Natural killer cell treated with Interleukin-12 subunit alpha and Interleukin-12 subunit beta and Interleukin-15 and Interleukin-18, amount 100 ng/mL, for 72 hours (primary cell): ENCODE measurements at places on chromosomes 13 and 19. TPM values are rescaled to one million over a fixed set of nuclear protein-coding genes. Genes with fewer than 3 reads are reported as not detected.

Gene ZNF888
- 5.3 TPM for total RNA-seq

DNA sequence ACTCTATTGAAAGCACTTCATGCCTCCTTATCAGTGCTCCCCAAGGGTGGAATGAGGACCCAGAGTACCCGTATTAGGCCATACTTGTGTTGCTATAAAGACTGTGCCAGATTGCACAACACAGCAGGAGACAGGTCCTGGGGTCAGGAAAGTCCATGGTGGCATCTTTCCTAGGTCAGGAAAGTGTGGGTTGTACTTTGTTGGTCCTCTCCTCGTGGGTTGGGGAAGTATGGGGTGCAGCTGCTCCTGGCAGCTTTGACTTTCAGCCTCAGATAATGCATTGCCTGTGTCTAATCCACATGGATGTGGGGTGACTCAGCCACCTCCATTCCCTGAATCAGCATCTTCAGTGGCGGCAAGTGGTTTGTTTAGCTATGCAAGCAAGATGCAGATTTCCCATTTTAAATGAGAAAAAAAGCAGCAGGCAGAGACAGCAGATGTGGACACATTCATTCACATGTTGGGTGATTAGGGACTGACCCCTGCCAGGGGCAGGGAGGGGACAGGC, 8.4 kb upstream of the CYP2B6 start:
- DNase-seq = no peak
- H3K27me3 ChIP-seq = peaks cover 37% of the 10 kb centered on the region
- no peak overlapping the region for H3K27ac ChIP-seq
- no peak overlapping the region for H3K4me3 ChIP-seq
- H3K4me1 ChIP-seq = no peaks in the 10 kb centered on the region

GRCh38 chr13:51006067-51006845, 96.7 kb downstream of the RNASEH2B start:
- H3K27ac ChIP-seq = no peak overlapping the region
- no peaks in the 10 kb centered on the region for H3K36me3 ChIP-seq
- H3K4me3 ChIP-seq = no peak overlapping the region
- no peak for DNase-seq
- H3K27me3 ChIP-seq = peaks cover 5% of the 10 kb centered on the region
- no peaks in the 10 kb centered on the region for H3K4me1 ChIP-seq

DNA sequence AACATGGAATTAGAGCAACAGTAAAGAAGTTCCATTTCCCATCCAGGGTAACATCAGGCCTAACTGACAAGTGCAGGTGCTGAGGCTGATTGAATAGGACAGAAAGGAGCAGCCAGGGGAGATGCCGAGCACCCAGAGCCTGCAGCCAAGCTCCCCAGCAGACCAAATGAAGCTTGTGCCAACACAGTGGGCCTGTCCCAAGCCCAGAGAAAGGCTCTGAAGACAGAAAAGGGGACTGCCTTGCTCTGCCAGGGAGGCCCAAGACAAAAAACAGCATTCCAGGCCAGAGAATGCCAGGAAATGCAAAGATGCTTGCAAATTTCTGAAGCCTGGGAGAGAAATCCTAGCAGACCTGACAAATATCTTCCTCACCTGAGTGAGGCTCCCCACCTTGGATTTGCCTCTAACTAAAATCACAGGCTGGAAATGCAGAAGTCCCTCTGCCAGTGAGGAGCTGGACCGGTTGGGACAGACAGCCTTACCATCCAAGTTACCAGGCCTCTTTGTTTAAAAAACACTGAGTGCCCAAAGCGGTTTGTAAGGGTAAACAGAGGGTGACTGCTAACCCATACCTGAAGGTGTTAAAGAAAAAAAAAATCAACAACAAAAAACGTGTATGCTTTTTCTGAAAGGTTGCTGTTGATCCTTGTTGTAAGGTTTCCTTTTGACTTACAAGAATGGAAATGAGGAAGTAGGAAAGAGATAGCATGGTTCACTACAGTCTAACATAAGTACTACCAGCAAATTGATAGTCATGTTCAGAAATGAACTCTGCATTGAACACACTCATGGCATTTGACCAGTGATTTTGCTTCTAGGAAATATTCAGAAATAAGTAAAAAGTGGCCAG, 11.8 kb upstream of the HMGB1 start:
- peaks cover 7% of the 10 kb centered on the region for H3K27me3 ChIP-seq
- no peaks in the 10 kb centered on the region for H3K36me3 ChIP-seq
- DNase-seq = no peak
- H3K4me1 ChIP-seq = no peaks in the 10 kb centered on the region
- H3K27ac ChIP-seq = no peak overlapping the region

DNA sequence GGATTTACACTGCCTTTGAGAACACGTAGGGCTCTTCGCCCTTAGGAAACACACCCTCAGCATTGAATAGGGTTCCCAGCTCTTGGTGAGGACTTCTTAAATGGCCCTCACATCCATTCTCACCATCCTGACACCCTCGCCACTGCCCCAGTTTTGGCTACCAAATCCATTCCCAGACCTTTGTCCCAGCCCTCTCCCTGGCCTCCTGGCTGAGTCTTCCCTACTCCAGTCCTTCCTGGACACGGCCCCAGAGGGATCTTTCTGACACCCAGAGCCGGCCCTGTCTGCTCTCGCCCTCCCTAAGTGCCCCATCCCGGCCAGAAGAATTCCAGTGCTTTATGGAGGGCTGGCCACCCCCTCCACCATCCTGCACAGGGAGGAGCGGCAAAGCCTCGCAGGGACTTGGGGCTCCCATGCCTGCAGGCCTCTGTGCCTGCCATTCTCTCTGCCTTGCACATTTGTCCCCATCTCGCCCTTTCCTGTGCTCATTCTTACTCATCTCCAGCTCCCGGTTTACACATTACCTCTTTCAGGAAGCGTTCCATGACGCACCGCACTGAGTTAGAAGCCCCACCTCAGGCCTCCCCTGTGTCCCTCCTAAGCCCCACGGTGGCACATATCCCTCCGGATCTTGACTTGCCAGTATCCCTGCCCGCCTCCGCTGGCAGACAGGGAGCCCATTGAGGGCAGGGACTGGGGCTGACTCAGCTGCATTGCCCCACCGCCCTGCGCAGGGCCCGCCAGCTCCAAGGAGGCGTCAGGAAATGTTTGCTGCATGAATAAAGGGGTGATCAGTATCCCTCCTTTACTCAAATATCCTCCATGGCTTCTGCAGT, 11.0 kb upstream of the KLK14 start:
- no peaks in the 10 kb centered on the region for H3K36me3 ChIP-seq
- H3K27ac ChIP-seq = no peak overlapping the region
- peaks cover 7% of the 10 kb centered on the region for H3K4me1 ChIP-seq
- H3K27me3 ChIP-seq = no peaks in the 10 kb centered on the region
